ENCODE measurements at places on chromosomes 12 and 14.

GRCh38 chr14:104120281-104120741, 18.1 kb upstream of the KIF26A start:
- no peak for DNase-seq

- peak; percentile 65 for DNase-seq
Observed at GRCh38 chr12:83573671-83574070, 887.0 kb downstream of the TMTC2 start.

- DNase-seq = no peak
Observed at GRCh38 chr14:28294834-28295440, 471.6 kb upstream of the FOXG1 start.

DNA sequence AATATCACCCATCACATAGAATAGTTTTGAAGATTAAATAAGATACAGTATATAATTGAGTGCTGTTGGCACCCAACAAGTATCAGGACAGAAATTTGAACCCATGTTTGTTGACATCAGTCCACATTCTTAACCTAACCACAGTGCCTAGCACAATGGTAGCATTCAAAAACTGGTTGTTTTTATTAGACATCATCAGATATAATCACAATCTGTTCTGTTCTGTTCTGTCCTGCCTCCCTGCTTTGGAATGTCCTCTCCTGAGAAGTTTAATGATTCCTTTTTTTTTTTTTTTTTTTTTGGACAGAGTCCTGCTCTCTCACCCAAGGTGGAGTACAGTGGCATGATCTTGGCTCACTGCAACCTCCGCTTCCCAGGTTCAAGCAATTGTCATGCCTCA, 476.6 kb downstream of the RMST start:
- DNase-seq = no peak

DNA sequence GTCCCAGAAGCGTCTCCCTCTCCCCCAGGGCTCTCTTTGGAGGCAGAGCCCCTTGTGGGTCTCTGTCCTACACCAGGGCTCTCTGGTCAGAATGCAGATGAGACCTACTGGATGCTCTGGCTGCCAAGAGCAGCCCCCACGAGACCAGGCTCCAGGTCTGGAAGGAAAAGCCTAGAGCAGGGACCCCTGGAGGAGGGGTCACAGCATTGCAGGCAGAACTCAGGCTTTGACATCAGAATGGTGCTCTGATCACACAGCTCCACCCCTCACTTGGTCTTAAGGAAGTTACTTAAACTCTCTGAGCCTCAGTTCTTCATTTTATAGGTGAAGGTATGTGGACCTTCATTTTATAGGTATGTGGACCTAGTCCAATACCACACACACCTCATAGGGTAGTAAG, 83.1 kb downstream of the ARL6IP4 start:
- no peak for DNase-seq

DNA sequence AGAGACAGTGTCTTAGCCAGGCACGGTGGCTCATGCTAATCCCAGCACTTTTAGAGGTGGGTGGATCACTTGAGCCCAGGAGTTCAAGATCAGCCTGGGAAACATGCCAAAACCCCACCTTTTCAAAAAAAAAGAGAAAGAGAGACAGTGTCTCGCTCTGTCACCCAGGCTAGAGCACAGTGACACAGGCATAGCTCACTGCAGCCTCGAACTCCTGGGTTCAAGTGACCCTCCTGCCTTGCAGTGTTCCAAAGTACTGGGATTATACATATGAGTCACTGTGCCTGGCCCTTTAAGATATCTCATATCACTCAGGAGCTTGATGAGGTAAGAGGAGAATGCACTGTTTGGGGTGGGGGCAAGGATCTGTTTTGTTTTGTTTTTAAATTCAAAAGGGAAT, 48.1 kb upstream of the LTBP2 start:
- no peak for DNase-seq

DNA sequence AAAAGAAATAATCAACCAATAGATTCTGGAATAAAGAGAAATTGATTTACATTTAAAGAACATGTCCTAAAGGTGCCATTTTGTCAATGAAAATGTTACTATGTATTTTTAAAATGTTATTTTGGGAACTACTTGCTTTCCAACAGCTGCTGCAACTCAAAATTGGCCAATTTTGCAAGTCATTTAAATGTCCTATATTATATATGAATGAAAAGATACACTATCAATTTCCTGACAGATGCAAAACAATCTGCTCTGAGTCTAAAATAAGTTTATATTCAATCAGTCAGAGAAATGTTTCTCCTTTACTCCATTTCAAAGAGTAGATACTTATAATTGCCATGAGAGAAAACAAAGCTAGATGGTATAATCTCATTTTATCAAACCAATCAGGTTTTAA, 247.2 kb downstream of the ACSS3 start:
- DNase-seq = no peak

DNA sequence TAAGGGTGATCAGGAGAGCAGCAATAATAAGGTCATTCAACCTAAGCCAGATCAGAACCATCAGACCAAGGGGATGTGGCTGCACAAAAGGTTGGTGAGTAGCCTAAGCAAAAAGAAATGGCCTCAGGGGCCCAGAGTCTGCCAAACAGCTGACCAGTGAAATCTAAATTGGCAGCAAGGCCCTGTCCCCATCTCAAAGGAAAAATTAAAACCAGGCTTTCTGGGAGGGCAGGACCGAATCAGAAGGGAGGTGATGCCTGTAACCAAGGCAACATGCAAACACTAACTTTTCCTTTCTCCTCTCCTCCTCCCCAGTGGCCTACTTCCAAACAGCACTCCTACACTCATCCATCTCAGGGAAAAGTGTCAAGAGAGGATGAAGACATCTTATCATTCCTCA, 256.4 kb downstream of the NUAK1 start:
- peak; percentile 91 for DNase-seq

- DNase-seq = no peak
Observed at GRCh38 chr12:38502415-38502814, 185.8 kb downstream of the ALG10B start.

DNA sequence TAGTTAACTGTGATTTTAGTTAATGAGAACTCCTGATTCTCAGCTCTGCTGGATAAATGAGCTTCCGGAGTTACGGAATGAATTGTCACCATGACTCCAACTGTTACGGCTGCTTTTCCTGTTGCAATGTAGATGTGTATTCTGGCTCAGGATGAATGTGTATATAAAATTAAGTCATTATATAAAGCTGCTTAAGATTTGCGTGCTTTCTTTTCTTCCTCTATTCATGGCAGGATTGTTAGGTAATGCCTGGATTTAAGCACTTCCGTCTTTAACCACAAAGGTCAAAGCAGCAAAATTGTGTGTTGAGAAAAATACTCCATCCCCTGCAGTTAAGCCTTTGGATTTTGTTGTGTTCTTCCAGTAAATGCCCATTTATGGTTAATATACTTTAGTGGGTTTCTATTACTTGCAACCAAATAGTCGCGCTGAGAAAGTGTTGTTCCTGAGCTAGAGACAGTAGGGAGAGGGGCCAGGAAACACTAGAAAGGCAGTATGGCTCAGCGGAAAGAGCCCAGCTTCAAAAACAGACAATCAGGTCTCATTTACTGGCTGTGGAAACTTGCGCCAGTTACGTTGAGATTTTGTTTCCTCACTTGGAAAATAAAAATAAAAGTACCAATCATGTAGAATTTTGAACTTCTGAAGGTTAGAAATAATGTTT, 9.4 kb upstream of the CCDC175 start:
- DNase-seq = no peak

- no peak for DNase-seq
Observed at GRCh38 chr12:131962069-131962468, 12.3 kb downstream of the EP400 start.

- DNase-seq = no peak
Observed at GRCh38 chr12:116313194-116313927, 35.9 kb upstream of the MED13L start.

DNA sequence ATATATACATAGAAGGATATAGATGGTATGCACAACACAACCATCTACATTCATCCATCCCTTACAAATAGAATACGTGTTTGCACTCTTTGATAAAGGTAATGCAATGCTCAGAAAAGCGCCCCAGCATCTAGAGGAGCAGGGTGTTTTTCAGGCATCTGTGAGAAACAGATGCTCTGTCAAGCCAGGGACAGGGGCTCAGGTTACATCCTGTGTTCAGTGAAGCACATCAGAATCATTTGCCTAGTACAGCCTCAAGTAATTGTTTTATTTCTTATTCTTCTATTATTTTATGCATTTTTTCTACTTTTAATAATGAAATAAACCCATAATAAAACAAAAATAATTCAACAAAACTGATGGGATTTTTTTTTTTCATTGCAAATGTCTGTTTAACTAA, 50.5 kb upstream of the HIF1A start:
- peak; percentile 46 for DNase-seq

- no peak for DNase-seq
Observed at GRCh38 chr12:92550661-92551060, 152.1 kb upstream of the PLEKHG7 start.

Data from muscle of leg (tissue), 16 donors.